Tibial nerve (tissue), 4 donors: ENCODE measurements at places on chromosomes 3 and 15.

- peak overlapping the region; percentile 92 for H3K4me3 ChIP-seq
- H3K4me1 ChIP-seq, result peaks cover 30% of the 10 kb centered on the region
- no peak for DNase-seq
- peak overlapping the region; percentile 97 for H3K27ac ChIP-seq
- no peaks in the 10 kb centered on the region for H3K36me3 ChIP-seq
- H3K27me3 ChIP-seq, result no peaks in the 10 kb centered on the region
Measured at GRCh38 chr15:50906954-50907600, 1.4 kb upstream of the AP4E1 start.

DNA sequence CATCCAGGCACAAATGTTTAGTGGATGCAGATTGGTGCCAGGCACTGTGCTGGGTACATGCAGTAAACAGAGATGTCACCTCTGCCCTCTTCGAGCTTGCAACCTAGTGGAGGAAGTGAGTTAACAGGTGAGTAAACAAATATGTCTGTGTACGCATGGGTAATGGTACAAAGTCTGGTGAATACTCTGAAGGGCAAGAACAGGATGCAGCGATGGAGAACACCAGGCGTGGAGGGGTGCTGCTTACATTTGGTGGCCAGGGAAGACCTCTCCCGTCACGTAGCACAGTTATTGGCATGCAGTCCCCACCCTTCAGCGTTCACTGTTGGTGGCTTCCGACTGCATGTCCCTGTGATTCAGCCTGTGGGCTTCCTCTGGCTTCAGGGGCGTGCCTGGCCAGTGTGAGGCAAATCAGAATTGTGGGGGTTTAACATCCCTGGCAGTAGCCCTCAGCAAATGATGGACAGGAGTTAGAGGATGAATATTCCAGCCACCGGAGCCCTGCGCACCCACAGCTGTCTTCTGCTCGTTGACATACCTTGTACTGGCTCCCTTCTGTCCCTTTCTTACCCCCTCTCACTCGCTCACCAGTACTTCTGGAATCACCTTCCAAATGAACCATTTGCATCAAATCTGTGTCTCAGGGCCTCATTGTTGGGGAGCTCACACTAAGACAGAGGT is 9.1 kb upstream of the HDAC11 start:
- H3K4me3 ChIP-seq, result no peak overlapping the region
- no peaks in the 10 kb centered on the region for H3K4me1 ChIP-seq
- H3K27ac ChIP-seq, result no peak overlapping the region
- H3K27me3 ChIP-seq, result no peaks in the 10 kb centered on the region

DNA sequence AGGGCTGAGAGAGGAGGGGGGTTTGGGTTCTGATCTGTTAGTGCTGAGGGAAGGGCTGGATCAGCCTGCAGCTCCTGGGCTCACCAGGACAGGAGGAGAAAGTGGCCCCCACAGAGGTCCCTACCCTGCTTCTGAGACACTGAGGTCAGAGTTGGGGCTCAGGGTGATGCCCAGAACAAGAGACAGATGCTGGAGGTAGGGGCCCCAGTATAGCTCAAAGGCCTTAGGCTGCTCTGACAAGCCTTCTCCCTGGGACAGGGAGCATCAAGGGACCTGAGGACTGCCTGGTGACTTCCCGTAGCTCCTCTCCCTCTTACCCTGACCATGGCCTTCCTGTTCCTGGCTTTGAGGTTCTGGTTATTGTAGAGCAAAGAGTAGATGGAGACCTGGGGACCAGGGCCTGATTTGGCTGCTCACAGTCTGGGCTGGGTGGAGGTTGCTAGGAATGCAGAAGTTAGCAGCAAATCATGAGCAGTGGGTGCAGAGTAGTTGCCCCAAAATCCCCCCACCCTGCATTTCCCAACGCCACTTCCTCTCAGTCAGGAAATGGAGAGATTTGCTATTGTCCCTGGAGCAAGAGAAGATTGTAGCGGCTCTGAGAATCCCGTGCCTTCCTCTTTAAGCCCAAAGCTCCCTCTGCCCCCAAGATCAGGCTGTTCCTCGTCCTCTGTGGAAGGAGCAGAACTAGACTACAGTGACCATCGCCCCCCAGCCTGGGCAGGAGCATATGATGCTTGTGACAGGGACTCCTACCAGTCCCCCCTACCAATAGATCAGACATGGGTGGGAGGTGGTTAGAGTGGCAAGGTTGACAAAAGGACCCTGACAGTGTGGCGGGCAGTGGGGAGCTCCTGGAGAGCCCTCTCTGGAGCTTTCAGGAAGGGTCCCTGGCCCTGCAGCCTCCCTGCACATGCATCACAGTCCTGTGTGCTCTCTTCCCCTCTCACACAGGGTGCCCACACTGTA is 47.4 kb upstream of the SEC22A start:
- no peaks in the 10 kb centered on the region for H3K36me3 ChIP-seq
- no peak overlapping the region for H3K27ac ChIP-seq
- H3K4me1 ChIP-seq, result no peaks in the 10 kb centered on the region
- no peaks in the 10 kb centered on the region for H3K27me3 ChIP-seq
- DNase-seq, result no peak

DNA sequence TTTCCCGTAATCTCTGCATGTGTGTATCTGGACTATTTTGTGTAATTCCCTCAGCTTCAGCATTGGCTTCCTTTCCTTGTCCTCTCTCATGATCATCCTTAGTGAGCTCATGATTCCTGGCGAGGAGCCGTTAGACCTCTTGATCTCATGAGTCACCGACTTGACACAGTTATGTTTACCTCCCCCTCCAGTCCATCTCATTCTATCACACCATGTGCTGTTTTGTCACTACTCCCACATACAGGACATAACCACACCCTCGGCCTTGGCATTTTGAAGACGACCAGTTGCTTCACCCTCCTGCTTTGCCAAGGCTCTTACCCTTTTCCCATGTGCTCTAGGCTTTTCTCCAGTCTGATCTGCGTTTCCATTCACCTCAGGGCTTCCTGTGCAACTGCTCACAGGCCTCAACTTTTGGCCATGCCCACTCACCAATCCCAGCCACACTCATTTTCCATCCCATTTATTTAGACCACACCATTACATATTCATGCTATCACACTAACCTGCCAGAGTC is 41.5 kb downstream of the CP start:
- H3K36me3 ChIP-seq, result peaks cover 50% of the 10 kb centered on the region
- no peaks in the 10 kb centered on the region for H3K27me3 ChIP-seq
- peak overlapping the region; percentile 85 for H3K27ac ChIP-seq
- peak; percentile 93 for DNase-seq

- DNase-seq, result no peak
- H3K36me3 ChIP-seq, result no peaks in the 10 kb centered on the region
- H3K27me3 ChIP-seq, result no peaks in the 10 kb centered on the region
- H3K4me1 ChIP-seq, result no peaks in the 10 kb centered on the region
- H3K27ac ChIP-seq, result no peak overlapping the region
- H3K4me3 ChIP-seq, result no peak overlapping the region
Measured at GRCh38 chr3:65575376-65575840, 463.3 kb downstream of the MAGI1 start.

DNA sequence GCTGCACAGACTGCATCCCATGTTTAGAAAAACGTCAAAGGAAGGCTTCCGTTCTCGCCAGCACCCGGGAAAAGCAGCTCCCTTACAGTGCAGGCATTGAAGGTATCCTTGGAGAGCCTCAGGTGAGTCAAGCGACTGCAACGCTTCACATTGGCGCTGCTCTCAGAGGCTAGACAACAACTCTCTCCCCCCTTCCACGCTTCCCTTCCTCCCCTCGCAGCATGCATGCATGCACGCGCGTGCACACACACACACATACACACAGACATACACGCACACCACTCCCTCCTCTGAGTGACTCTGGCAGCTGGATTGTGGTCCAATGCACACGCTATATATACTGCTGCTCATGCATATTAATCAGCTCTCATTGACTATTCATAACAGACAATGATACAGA is 191.1 kb downstream of the PDZRN3 start:
- no peaks in the 10 kb centered on the region for H3K27me3 ChIP-seq
- peak overlapping the region; percentile 6 for H3K4me3 ChIP-seq
- peak overlapping the region; percentile 10 for H3K27ac ChIP-seq
- DNase-seq, result no peak
- H3K36me3 ChIP-seq, result no peaks in the 10 kb centered on the region

GRCh38 chr3:72535772-72536171 is 312.5 kb downstream of the SHQ1 start:
- H3K27me3 ChIP-seq, result no peaks in the 10 kb centered on the region
- no peaks in the 10 kb centered on the region for H3K4me1 ChIP-seq
- no peak overlapping the region for H3K27ac ChIP-seq
- no peak for DNase-seq

GRCh38 chr3:27666272-27666671 is 55.9 kb downstream of the EOMES start:
- no peaks in the 10 kb centered on the region for H3K4me1 ChIP-seq
- no peak for DNase-seq
- no peak overlapping the region for H3K27ac ChIP-seq
- no peaks in the 10 kb centered on the region for H3K27me3 ChIP-seq
- H3K36me3 ChIP-seq, result no peaks in the 10 kb centered on the region

DNA sequence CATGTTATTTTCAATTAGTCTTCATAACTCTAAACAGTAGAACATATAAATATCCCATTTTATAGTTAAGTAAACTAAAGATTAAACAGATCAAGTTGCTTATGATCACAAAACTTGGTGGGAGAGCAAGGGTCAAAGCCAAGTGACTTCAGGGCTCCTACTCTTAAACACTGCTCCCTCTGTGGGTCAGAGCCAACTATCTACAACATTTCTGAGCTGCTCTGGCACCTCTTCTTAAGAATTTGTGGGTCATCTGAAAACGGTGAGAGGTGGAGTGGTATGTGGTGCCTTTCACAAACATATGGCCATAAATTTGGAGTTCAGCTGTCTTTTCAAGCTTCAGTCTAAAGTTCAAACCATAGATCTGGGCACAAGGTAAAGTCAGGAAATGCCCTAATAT is 10.9 kb downstream of the ATG3 start:
- no peak overlapping the region for H3K4me3 ChIP-seq
- H3K4me1 ChIP-seq, result no peaks in the 10 kb centered on the region
- H3K27me3 ChIP-seq, result no peaks in the 10 kb centered on the region
- no peak for DNase-seq

DNA sequence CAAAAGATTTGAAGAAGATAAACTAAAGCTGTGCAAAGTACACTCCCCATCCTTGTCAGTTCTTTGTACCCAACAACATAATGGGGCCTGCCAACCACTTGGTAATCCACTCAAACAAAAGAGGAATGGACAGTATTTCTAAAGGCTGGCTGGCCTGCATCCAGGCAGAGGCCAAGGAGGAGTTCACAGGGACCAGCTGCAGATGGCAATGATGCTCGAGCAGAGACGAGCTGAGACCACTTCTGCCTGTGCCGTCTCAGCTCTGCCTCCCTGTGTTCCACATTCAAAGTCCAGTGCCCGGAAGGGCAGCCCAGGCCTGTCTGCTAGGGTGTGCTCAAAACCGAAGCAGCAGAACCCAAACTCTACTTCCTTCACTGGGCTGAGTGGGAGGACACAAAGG is 14.3 kb downstream of the CXCR6 start:
- no peaks in the 10 kb centered on the region for H3K27me3 ChIP-seq
- no peak for DNase-seq
- no peaks in the 10 kb centered on the region for H3K4me1 ChIP-seq
- no peak overlapping the region for H3K27ac ChIP-seq
- H3K4me3 ChIP-seq, result no peak overlapping the region
- H3K36me3 ChIP-seq, result peaks cover 44% of the 10 kb centered on the region

DNA sequence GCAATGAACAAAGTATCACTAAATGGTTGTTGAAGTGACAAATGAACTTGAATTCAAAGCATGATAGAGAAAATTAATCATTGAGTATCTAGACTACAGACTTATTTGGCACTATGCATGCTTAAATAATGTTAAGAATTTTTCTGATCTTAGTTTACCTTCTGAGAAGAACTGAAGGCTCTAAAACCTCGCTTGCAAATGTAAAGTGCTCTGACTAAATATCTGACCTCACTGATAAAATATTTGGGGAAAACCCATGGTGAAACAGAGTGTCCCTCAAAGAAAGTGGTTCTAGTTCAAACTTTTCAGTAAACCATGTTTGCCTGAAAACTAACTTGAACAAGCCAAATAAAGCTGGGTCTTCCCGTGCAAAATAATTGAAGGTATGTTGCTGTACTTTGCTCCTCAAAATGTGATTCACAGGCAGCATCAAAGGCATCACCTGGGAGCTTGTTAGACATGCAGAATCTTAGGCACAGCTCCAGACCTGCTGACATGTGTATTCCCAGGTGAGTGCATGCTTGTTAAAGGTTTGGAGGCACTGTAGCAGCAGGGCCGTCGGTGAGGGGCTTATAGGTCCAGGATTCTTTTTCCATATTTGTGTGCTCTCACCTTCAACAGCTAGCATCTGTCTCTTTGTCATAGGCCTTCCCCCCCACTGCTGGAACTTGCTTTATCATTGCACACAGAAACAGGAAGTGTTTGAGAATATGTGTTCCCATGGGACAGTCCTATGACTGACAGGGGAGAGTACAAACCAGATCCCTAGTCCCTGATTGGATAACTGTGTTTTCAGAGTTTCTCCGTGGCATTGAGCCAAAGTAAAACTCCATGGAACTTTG is 524.2 kb upstream of the LMCD1 start:
- no peak for DNase-seq
- no peak overlapping the region for H3K4me3 ChIP-seq
- no peaks in the 10 kb centered on the region for H3K27me3 ChIP-seq
- no peak overlapping the region for H3K27ac ChIP-seq

GRCh38 chr15:43095708-43096347 is 10.0 kb downstream of the UBR1 start:
- no peak overlapping the region for H3K27ac ChIP-seq
- no peak overlapping the region for H3K4me3 ChIP-seq
- no peaks in the 10 kb centered on the region for H3K27me3 ChIP-seq
- H3K36me3 ChIP-seq, result no peaks in the 10 kb centered on the region
- no peak for DNase-seq

DNA sequence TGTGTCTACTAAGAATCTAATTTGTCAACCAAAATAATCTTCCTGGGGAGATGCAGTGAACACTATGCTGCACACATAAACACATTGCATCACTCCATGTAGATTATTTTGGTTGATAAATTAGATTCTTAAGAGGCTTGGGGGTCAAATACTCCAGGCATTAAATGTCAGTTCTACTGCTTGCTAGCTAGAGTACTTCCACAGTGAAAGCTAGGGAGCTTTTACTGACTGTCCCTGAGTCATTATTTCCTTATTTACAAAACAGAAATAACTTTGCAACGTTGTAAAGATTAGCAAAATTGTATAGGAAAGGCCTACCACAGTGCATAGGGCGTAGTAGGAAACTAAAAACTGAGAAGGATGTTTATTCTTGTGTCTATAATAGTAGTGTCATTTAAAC is 12.9 kb upstream of the TMC3 start:
- H3K4me3 ChIP-seq, result no peak overlapping the region
- H3K27ac ChIP-seq, result no peak overlapping the region
- DNase-seq, result no peak
- no peaks in the 10 kb centered on the region for H3K36me3 ChIP-seq
